ENCODE measurements at places on chromosomes 1 and 21. TPM values are rescaled to one million over a fixed set of nuclear protein-coding genes. Genes with fewer than 3 reads are reported as not detected.

DNA sequence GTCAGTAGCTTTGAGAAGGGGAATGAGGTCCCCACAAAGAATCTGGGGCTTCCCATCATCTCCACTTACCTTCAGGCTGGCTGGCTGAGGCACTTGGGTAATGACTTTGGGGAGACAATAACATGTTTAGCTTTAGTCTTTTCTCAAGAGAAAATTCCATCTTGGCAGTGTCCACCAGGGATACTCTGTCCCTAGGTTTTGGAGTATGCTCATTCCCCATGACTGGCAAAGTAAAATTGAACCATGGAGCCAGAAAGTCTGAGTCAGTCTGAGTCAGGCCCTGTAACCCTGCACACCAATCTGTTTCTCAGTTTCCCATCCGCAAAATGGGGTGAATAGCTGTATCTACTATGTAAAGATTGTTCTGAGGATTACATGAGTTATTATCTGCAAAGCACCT is 28.2 kb downstream of the RUNX1 start:
- no peaks in the 10 kb centered on the region for H3K36me3 ChIP-seq
- H3K4me1 ChIP-seq = no peaks in the 10 kb centered on the region
- no peak overlapping the region for H3K4me3 ChIP-seq
- DNase-seq = peak; percentile 60

- H3K4me3 ChIP-seq = no peak overlapping the region
- no peak overlapping the region for H3K27ac ChIP-seq
- H3K27me3 ChIP-seq = no peaks in the 10 kb centered on the region
- DNase-seq = peak; percentile 88
- H3K36me3 ChIP-seq = no peaks in the 10 kb centered on the region
- H3K4me1 ChIP-seq = no peaks in the 10 kb centered on the region
These were observed 19.5 kb downstream of the XKR8 start for GRCh38 chr1:27979151-27979858.

TRIM58 gene
- total RNA-seq = 0.50 TPM

HSD11B1 gene
- 20.3 TPM for total RNA-seq

NT5C1A gene
- total RNA-seq = not detected

All from fibroblast of lung (primary cell).